ENCODE measurements at places on chromosomes 16 and 17. TPM values are rescaled to one million over a fixed set of nuclear protein-coding genes. Genes with fewer than 3 reads are reported as not detected.

The NPEPPS gene
- polyA plus RNA-seq, result 37.9 TPM

The CCDC92B gene
- polyA plus RNA-seq, result 0.77 TPM

The SRCIN1 gene
- polyA plus RNA-seq, result 1.0 TPM

The CNTD1 gene
- polyA plus RNA-seq, result 0.24 TPM

DNA sequence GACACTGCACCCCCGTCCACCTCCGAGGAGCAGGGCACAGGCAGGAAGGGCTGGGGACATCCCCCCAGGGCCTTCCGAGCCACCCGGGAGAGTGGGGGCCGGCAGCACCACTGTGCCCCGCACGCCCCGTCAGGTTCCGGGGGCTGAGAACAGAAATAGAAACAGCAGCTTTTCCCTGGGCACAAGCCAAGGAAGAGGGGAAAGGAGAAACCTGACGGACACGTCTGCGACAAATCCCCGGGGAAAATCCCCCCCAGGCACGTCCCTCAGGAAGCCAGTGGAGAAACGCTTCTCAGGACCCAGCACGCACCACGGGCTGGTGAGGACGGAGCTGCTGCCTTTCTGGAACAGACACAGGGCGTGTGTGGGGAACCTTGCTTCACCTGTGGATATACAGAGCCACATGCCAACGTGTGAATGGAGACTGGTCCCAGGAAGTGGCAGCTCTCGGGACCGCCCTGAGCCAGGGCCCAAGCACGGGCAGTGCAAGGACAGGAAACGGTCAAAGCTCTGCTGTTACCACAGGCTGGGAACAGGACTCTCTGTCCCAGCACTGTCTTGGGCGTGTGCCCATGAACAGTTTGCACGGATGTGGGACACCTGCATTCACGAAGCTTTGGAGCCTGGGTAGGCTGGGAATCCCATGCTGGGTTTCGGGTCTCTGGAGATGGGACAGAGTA is 1.2 kb upstream of the TMEM204 start:
- H3K27ac ChIP-seq, result peak overlapping the region; percentile 97
- no peak for DNase-seq
- H3K27me3 ChIP-seq, result no peaks in the 10 kb centered on the region
- H3K36me3 ChIP-seq, result peaks cover 6% of the 10 kb centered on the region
- H3K4me3 ChIP-seq, result no peak overlapping the region
- H3K4me1 ChIP-seq, result peaks cover 43% of the 10 kb centered on the region

GRCh38 chr16:62692685-62693084 is 656.4 kb upstream of the CDH8 start:
- H3K27me3 ChIP-seq, result no peaks in the 10 kb centered on the region
- H3K27ac ChIP-seq, result no peak overlapping the region
- no peaks in the 10 kb centered on the region for H3K36me3 ChIP-seq
- DNase-seq, result no peak
- H3K4me1 ChIP-seq, result no peaks in the 10 kb centered on the region

GRCh38 chr16:89867918-89868317 is 5.5 kb upstream of the TCF25 start:
- no peaks in the 10 kb centered on the region for H3K36me3 ChIP-seq
- DNase-seq, result no peak
- no peak overlapping the region for H3K27ac ChIP-seq
- no peak overlapping the region for H3K4me3 ChIP-seq
- no peaks in the 10 kb centered on the region for H3K27me3 ChIP-seq

- peaks cover 73% of the 10 kb centered on the region for H3K4me1 ChIP-seq
- no peaks in the 10 kb centered on the region for H3K36me3 ChIP-seq
- DNase-seq, result no peak
- no peak overlapping the region for H3K27ac ChIP-seq
- no peaks in the 10 kb centered on the region for H3K27me3 ChIP-seq
These were observed 43.2 kb downstream of the RAI1 start for GRCh38 chr17:17724307-17725010.

DNA sequence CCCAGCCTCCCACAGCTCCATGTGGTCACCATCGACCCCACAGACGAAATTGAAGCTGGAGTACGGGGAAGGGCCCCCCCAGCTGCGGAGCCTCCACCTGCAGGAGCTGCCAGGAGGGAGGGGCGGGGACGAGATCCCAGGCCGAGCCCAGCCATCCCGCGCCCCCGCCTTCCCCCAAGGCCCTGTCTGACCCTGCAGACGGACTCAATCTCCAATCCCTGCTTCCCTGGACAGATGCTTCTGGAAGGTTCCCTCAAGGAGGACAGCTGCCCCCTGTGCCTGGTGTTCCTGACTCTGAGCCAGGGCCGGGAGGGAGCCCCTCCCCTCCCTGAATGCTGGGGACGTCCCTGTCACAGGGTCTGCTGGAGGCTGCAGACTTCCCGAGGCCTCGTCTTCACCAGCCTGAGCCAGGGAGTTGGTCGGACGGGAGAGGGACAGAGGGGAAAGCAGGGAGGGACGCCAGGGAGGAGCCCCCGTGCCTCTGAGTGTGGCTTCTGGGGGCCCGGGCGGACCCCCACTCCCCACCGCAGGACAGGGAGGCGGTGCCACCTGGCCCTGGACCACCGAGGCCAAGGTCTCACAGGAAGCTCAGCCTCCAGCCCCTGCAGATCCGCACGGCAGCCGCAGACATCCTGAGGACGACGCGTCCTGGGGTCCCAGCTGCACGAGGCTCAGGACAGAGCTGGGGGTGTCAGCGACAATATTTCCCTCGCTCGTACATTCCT is 21.3 kb upstream of the C1QTNF8 start:
- H3K36me3 ChIP-seq, result no peaks in the 10 kb centered on the region
- no peaks in the 10 kb centered on the region for H3K4me1 ChIP-seq
- no peak overlapping the region for H3K4me3 ChIP-seq
- DNase-seq, result no peak

Measured in adrenal gland (tissue), 19 donors.